CD4-positive, alpha-beta T cell (primary cell): ENCODE measurements at places on chromosomes 7 and 10. TPM values are rescaled to one million over a fixed set of nuclear protein-coding genes. Genes with fewer than 3 reads are reported as not detected.

The CALHM3 gene
- total RNA-seq = not detected

DNA sequence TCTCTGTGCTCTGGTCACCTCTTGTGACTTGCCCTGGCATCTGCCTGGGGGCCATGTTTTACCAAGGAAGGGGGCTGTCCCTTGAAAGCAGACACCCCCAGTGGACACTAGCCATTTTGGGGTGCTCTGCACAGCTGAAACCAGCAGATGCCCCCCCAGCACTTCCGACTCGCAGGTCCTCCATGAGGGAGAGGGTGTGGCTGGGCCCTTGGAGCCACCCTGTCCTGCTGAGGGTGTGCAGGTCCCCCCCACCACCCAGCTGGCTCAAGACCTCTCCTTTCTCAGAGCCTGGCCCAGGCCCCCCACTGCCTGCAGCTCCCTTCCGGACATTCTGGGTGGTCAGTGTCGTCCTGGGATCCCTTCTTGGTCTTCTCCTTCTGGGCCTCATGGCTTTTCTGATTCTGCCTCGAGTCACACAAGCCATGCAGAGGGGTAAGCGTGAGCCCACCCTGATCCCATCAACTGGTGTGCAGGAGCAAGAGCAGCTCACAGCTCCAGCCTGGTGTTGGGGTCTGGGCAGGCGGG, 12.3 kb downstream of the SCART1 start:
- no peak overlapping the region for H3K4me3 ChIP-seq
- no peak overlapping the region for H3K27ac ChIP-seq
- DNase-seq = no peak
- H3K4me1 ChIP-seq = no peaks in the 10 kb centered on the region
- no peaks in the 10 kb centered on the region for H3K27me3 ChIP-seq

The PRLHR gene
- not detected for total RNA-seq

DNA sequence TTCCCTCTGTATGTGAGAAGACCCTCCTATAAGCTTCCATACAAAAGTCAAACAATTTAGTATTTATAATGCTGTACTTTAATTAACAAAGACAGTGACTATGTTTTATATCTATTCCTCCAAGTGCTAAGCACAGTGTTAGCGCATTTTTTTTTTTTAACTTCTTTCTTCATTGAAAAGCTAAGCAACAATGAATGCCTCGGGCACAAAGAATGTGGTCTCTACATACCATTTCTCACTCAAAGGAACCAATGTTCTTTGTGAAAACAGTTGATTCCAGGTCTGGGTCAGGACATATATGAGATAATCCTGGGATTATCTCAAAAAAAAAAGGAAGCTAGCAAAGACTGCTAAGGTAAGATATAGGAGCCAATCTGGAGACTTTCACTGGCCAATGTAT, 26.2 kb upstream of the REEP3 start:
- H3K4me1 ChIP-seq = no peaks in the 10 kb centered on the region
- no peak for DNase-seq
- H3K27me3 ChIP-seq = no peaks in the 10 kb centered on the region
- H3K27ac ChIP-seq = no peak overlapping the region

DNA sequence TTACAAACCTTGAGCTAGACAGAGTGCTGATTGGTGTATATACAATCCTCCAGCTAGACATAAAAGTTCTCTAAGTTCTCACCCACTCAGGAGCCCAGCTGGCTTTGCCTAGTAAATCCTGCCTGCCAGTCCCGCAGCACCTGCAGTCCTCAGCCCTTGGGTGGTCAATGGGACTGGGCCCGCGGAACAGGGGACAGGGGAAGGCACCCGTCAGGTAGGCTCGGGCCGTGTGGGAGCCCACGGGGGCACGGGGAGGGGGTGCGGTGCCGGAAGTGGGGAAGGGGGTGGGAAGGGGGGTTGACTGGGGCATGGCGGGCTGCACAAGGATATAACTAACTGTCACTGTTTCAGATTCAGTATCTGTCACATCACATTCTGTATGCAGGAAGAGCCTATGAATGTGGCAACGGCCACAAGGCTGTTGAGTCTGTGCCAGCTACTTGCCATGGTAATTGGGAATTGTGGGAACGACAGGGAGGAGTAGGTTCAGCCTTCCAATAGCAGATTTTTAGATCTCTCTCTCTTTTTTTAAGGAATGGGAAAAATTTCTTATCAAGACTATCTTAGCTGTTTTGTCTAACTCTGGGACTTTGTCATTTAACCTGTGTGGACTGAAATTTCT, 205.1 kb upstream of the PLPP4 start:
- no peak for DNase-seq
- no peaks in the 10 kb centered on the region for H3K4me1 ChIP-seq
- H3K27ac ChIP-seq = no peak overlapping the region

The NUTM2A gene
- 1.6 TPM for total RNA-seq

The SAMD9 gene
- 19.1 TPM for total RNA-seq

DNA sequence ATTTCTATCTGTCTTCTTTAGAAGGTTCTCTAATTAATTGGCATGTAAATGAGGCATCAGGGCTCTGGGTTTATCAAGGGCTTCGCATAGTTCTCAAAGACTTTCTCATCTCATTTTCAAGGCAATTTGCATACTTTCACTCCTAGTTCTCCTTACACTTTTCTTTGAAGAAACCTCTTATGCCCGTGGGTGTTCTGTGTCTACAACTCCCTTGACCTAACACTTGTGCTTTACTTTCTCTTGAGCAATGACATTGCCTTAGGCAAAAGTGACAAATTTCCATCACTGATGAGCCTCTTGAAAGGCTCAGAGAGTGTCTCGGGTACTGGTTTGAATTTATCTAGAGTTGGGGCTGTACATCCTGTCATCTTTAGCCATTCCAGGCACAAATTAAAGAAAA, 74.7 kb upstream of the ITPRID1 start:
- H3K36me3 ChIP-seq = no peaks in the 10 kb centered on the region
- H3K27ac ChIP-seq = no peak overlapping the region
- no peaks in the 10 kb centered on the region for H3K4me1 ChIP-seq
- no peak for DNase-seq

The AKR1C8 gene
- total RNA-seq = 0.28 TPM

The KLHL7 gene
- 19.6 TPM for total RNA-seq

GRCh38 chr10:44238212-44238611, 146.7 kb downstream of the CXCL12 start:
- H3K27ac ChIP-seq = no peak overlapping the region
- H3K4me3 ChIP-seq = no peak overlapping the region
- DNase-seq = no peak
- H3K27me3 ChIP-seq = peaks cover 9% of the 10 kb centered on the region
- H3K4me1 ChIP-seq = no peaks in the 10 kb centered on the region

DNA sequence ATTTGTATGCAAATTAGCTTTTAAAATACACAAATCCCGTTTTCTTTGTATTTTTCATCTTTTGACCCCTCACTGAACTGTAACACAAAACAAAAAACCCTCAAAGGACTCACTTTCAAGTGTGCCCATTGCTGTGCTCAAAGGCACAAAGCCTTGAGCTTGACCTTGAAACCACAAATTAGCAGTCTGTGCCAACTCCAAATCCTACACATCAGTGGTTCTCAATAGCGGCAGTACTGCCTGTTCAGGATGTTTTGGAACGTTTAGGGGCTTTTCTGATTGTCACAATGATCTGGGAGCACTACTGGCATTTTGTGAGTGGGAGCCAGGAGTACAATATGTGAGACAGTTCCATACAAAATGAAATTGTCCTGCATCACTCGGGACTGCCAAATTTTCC, 55.5 kb downstream of the KDM7A start:
- peaks cover 74% of the 10 kb centered on the region for H3K36me3 ChIP-seq
- no peaks in the 10 kb centered on the region for H3K27me3 ChIP-seq
- no peak for DNase-seq
- no peaks in the 10 kb centered on the region for H3K4me1 ChIP-seq
- no peak overlapping the region for H3K4me3 ChIP-seq
